CD4-positive, alpha-beta T cell treated with Interleukin-1 beta for 1 hour (primary cell): ENCODE measurements at places on chromosomes 12 and 14.

DNA sequence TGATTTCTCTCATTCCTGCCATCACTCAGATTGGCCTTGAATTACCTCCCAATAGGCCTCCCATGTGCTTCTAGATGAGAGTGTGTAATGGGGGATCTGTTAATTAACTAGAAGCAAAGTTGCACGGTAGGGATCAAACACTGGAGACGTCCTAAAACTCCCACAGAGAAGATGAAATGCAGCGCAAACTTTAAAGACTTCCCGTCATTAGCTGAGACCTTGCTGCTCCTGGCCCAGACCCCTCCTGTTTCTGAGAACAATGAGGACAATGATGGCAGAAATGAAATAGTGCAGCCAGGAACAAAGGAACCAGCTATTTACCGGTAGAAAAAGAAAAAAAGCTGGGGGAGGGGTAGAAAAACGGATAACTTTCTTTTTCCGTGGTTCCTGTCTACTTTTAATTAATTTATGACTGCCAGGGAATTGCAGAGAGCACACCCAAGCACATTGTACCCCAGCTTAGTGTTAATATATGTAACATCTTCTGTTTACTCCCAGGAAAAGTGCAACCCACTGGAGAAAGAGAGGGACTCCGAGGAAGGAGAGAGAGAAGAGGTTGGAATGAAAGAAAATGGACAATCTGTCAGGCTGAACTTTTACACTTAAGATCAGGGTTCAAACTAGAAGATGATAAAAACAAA, 280.7 kb upstream of the SOX5 start:
- DNase-seq = no peak

- DNase-seq = no peak
Measured at GRCh38 chr12:91852634-91853033, 293.0 kb downstream of the BTG1 start.

GRCh38 chr12:56632701-56633467, 2.8 kb upstream of the BAZ2A start:
- no peak for DNase-seq

GRCh38 chr12:71602761-71603577, 60.7 kb downstream of the ZFC3H1 start:
- no peak for DNase-seq

DNA sequence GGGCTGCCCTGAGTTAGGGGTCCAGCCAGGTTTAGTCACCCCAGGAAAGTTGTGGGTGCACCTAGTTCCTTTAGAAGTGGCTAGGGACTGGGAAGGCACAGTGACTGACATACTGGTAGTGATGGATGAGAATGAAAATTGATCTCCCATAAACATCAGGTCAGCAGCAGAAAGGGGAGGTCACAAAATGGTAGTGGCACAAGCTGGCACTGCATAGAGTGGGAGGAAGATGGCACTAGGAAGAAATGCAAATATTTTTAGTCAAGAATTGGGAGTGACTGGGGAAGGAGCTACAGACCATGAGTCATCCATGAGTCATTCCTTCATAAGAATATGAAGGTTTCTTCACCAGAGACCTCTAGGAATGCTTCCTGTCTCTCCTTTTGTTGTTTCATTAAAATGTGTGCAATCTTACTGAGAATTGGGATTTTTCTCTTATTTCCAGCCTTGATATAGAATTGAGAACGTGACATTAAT, 198.3 kb upstream of the AMIGO2 start:
- no peak for DNase-seq
